ENCODE measurements at places on chromosomes 13 and 19.

DNA sequence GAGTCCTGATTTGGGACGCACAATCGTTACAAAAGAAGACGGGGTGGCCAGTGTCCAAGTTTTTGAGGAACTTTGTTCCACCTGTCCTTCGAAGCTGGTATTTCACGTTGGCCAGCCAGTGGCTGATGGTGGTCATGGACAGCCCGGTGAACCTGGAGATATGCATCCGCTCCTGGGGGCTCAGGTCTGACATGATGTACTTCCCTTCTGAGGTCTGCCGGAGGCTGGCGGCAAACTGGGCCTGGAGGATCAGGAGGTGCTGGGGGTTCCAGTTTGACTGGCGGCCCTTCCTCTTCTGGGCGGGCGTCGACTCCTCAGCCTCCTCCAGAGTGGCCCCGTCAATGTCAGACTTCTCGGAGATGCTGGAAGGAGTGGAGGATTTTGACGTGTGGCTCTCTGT, 72.4 kb downstream of the TSHZ3 start:
- DNase-seq, result no peak

- DNase-seq, result no peak
These were observed 18.0 kb downstream of the CSNK1A1L start for GRCh38 chr13:37087486-37087885.

- DNase-seq, result no peak
These were observed 6.9 kb upstream of the TIMM13 start for GRCh38 chr19:2434267-2434666.

GRCh38 chr13:69623973-69624372, 483.7 kb upstream of the ATXN8OS start:
- DNase-seq, result no peak

DNA sequence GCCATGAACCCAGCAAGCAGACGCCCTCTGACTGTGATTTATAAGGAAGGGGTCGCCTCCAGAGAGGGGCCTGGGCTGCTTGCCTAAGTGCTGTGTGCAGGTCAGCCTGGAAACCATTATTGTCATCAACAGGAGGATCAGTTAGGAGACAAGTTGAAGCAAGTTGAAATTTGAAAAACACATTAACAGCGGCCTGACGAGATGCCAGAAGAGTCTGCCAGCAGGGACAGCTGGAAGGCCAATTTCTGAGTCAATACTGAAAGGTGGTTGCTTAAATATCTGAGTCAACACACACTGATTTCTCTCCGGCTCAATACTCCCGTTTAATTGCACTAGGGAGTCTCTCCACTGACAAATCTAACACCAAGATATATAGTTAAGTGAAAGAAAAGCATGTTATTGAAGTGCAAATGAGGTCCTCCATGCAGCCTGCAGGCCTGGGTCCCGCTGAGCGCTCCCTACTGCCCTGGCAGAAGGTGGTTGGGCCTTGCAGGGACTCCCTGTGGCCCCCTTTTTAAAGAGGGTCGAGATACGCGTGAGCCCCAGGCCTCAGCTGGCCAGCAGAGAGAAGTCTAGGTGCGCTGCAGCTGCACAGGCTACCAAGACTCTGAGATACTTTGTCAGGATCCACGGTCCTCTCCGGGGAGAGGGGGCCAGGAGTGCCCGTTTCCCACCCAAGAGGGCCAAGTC, 91.1 kb downstream of the RNASEH2B start:
- no peak for DNase-seq

Data from CD4-positive, alpha-beta T cell treated with Interleukin-15 for 4 hours (primary cell).